ENCODE measurements at places on chromosomes 7 and 10.

- no peak for DNase-seq
Observed at GRCh38 chr10:125076891-125077541, 83.3 kb downstream of the CTBP2 start.

- DNase-seq, result no peak
Observed at GRCh38 chr7:129739427-129739826, 127.9 kb downstream of the NRF1 start.

GRCh38 chr7:50534690-50535290, 30.4 kb downstream of the DDC start:
- DNase-seq, result no peak

DNA sequence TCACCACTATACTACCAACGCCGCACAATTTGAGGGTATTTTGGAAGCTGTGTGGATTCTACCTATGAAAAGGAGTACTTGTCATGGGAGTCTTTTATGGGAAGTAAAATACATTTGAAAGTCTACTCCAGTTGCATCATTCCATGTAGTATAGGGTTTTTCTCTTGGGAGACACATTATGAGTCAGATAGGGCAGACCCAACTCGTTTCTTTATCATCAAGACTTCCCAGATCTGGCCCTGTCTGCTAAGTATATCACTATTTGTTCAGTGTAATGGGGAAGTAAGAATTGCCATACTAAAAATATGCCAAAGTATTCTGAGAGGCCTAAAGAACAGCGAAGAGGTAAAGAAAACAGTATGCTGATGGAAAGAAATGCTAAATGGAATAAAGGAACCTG, 144.2 kb downstream of the SPAG6 start:
- DNase-seq, result no peak

GRCh38 chr10:25026463-25026862, 10.1 kb downstream of the THNSL1 start:
- no peak for DNase-seq

All from NCI-H1417 (cell line).